ENCODE measurements at places on chromosomes 7 and 10.

- H3K27ac ChIP-seq: no peak overlapping the region
- H3K36me3 ChIP-seq: peaks cover 18% of the 10 kb centered on the region
- DNase-seq: no peak
- no peaks in the 10 kb centered on the region for H3K27me3 ChIP-seq
- no peaks in the 10 kb centered on the region for H3K4me1 ChIP-seq
Observed at GRCh38 chr7:144378651-144379050, 23.4 kb downstream of the ARHGEF5 start.

DNA sequence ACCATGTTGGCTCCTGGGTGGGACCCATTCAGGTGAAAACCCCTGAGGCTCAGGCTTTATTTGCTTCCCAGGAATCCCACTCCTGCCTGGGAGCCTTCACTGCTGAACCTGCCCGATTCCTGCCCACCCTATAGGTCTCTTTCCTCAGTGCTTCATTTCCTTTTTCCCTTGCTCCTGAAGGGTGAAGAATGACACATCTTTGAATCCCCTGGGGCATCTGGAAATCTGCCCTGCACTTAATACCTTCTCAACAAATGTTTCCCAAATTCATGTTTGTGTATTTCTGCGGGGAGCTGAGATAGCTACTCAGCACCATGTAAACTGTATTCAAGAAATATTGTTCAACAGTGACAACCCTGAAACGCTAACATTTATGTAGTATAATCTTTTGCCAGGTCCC, 10.3 kb upstream of the PCBD1 start:
- H3K36me3 ChIP-seq: no peaks in the 10 kb centered on the region
- H3K4me3 ChIP-seq: no peak overlapping the region
- DNase-seq: no peak
- no peaks in the 10 kb centered on the region for H3K4me1 ChIP-seq

DNA sequence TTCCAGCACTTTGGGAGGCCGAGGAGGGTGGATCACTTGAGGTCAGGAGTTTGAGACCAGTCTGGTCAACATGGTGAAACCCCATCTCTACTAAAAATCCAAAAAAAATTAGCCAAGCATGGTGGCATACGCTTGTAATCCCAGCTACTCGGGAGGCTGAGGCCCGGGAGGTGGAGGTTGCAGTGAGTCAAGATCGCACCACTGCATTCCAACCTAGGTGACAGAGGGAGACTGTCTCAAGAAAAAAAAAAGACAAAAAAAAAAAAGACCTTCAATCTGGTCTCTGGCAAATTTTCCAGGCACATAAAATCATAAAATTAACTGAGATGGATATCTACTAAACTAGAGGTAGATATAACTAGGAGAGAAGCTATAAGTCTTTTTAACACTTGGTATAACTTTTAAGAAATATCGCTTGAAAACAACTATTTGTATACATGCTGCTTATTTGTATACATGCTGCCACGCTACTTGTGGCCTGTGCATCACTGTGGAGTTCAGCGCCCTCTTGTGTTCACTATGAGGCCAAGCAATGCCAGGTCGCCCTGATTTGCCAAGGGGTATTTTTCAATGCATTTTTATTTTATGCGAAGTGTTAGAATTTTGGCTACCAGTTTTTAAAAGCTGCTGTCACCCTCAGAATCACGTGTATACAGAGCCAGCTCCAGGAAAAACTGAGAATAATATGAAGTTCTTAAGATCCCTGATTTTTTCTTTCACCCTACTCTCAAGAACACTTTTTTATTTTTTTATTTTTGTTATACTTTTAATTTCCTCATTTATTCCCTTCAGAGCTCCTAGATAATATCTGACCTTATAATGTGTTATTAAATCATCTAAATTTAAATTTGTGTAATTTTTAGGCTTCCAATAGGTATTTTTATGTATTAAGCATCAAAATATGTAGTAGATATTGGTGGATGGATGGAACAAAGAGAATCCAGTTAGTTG, 26.7 kb downstream of the CYCS start:
- peaks cover 12% of the 10 kb centered on the region for H3K27me3 ChIP-seq
- H3K36me3 ChIP-seq: no peaks in the 10 kb centered on the region
- no peak overlapping the region for H3K4me3 ChIP-seq

DNA sequence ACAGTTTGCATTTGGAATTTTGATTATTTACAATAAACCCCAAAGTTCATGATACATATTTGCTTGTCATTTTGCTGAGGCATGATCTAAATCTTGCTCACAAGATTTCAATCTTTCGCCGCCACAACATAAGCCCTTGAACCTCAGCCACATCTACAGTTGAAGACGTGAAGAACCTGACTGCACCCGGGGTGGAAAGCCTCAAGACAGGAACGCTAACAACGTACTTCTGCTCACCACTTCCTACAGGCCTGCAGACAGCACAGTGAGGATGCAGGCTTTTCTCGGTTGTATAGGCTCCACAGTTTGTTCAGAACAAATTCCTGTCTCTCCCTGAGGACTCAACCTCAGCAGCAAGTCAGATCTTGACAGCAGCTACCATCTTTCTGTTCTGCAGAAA, 393.8 kb upstream of the PRKCQ start:
- no peaks in the 10 kb centered on the region for H3K36me3 ChIP-seq
- peak overlapping the region; percentile 72 for H3K27ac ChIP-seq
- DNase-seq: peak; percentile 62
- H3K4me3 ChIP-seq: no peak overlapping the region
- peaks cover 17% of the 10 kb centered on the region for H3K27me3 ChIP-seq

DNA sequence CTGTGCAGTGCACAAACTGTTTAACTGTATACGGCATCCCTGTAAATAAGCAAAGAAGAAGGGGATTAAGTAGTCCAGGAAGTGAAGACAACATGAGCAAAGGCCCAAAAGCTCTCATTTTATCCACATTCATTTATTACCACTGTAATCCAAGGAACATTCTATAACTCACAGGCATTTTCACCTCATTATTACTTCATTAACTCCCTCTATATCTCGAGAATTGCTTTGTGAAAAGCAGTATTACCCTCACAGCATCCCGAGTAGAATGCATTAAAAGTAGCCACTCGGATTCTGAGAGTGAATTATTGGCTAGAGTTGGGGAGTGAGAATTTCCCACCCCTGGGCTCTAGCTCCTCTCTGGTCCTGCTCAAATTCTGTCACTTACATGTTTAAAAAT, 51.0 kb upstream of the CHCHD3 start:
- H3K27ac ChIP-seq: no peak overlapping the region
- DNase-seq: no peak
- no peaks in the 10 kb centered on the region for H3K36me3 ChIP-seq

GRCh38 chr10:113283189-113283588, 269.7 kb upstream of the HABP2 start:
- no peaks in the 10 kb centered on the region for H3K36me3 ChIP-seq
- no peak for DNase-seq
- no peaks in the 10 kb centered on the region for H3K27me3 ChIP-seq
- H3K27ac ChIP-seq: no peak overlapping the region
- H3K4me3 ChIP-seq: no peak overlapping the region

DNA sequence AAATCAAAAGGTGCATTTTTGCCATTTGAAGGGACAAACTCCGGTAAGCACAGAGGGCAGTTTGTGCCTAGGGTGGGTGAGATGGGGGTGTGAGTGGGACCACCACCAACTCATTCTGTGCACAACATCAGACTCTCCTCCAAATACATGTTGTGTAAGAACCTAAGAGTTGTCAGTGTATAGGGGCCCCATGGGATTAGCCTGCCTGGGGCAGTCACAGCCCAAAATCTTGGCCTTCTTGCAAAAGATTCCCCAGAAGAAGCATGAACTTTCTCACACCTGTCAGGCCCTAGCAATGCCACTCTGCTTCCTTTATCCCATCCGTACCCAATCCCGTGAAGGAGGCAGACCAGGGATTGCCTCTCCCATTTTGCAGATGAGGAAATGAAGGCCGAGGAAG, 47.1 kb upstream of the NANOS1 start:
- H3K4me1 ChIP-seq: peaks cover 7% of the 10 kb centered on the region
- no peak overlapping the region for H3K4me3 ChIP-seq

GRCh38 chr7:104845557-104845956, 168.4 kb upstream of the KMT2E start:
- DNase-seq: no peak
- H3K27me3 ChIP-seq: peaks cover 15% of the 10 kb centered on the region
- H3K36me3 ChIP-seq: no peaks in the 10 kb centered on the region
- no peak overlapping the region for H3K4me3 ChIP-seq
- no peak overlapping the region for H3K27ac ChIP-seq

DNA sequence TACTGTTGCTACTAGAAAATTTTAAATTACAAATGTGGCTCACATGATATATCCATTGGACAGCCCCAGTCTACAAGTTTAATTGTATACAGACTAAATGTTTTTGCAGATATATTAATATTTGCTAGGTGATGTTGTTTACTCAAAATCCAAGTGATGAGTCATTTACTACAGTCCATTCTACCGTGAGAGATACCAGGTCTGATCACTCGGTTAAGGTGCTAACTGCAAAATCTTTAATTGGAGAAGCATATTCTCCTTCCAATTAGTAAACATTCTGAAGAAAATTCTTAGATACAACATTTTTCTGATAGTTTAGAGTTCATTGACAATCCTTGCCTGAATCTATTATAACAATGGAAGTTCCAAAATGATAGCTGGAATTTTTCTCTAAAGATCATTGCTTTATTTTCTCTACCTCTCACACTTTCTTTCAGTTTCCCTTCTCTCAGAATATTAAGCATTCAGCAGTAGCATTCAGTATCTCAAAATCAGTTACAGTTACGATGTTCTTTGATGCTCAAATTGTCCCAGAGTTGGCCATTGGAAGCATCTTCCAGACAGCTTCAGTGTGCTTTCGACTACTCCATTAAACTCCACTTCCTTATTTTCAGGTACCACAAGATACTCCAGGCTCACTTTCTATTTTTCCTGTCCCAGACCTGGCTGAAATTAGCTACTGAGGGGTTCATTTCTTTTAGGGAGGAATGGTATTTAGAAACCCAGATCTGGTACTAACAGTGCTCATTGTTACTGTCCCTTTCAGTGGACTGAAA, 2.3 kb downstream of the ABCB1 start:
- H3K4me3 ChIP-seq: peak overlapping the region; percentile 59
- H3K27ac ChIP-seq: peak overlapping the region; percentile 30
- no peaks in the 10 kb centered on the region for H3K36me3 ChIP-seq
- H3K27me3 ChIP-seq: peaks cover 38% of the 10 kb centered on the region

DNA sequence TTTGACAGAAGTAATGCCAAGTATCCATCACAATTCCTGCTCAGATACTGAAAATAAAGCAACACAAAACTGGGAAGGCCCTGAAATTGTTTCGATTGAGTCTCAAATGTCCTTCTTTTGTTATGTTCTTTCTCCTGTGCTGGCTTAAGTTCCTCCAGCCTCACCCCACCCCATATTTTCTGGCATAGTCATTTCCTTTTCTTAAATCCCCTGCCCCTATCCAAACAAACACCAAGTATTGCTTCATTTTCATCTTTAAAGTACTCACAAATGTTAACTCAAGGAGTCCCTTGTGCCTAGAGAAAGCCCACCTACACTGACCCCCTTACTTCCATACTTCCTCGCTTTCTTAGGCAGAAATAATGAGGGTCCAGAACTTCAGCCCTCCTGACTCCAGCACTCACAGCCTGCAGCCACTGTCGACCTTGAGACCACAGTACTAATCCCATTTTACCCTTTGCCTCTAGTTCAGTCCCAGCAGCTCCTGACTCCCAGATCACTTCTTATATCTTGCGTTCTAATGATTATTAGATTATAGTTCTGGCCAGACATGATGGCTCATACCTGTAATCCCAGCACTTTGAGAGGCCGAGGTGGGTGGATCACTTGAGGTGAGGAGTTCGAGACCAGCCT, 73.2 kb upstream of the ST8SIA6 start:
- H3K27ac ChIP-seq: no peak overlapping the region
- H3K27me3 ChIP-seq: peaks cover 14% of the 10 kb centered on the region
- no peak for DNase-seq
- no peak overlapping the region for H3K4me3 ChIP-seq
- no peaks in the 10 kb centered on the region for H3K4me1 ChIP-seq

GRCh38 chr10:117619707-117620405, 77.3 kb downstream of the EMX2 start:
- H3K27me3 ChIP-seq: peaks cover 4% of the 10 kb centered on the region
- no peaks in the 10 kb centered on the region for H3K4me1 ChIP-seq
- no peak overlapping the region for H3K27ac ChIP-seq
- H3K36me3 ChIP-seq: no peaks in the 10 kb centered on the region
- DNase-seq: no peak

- H3K4me1 ChIP-seq: no peaks in the 10 kb centered on the region
- H3K36me3 ChIP-seq: no peaks in the 10 kb centered on the region
- no peak overlapping the region for H3K27ac ChIP-seq
- no peak for DNase-seq
- H3K4me3 ChIP-seq: no peak overlapping the region
Observed at GRCh38 chr10:107164992-107165391, 486 bp upstream of the SORCS1 start.

DNA sequence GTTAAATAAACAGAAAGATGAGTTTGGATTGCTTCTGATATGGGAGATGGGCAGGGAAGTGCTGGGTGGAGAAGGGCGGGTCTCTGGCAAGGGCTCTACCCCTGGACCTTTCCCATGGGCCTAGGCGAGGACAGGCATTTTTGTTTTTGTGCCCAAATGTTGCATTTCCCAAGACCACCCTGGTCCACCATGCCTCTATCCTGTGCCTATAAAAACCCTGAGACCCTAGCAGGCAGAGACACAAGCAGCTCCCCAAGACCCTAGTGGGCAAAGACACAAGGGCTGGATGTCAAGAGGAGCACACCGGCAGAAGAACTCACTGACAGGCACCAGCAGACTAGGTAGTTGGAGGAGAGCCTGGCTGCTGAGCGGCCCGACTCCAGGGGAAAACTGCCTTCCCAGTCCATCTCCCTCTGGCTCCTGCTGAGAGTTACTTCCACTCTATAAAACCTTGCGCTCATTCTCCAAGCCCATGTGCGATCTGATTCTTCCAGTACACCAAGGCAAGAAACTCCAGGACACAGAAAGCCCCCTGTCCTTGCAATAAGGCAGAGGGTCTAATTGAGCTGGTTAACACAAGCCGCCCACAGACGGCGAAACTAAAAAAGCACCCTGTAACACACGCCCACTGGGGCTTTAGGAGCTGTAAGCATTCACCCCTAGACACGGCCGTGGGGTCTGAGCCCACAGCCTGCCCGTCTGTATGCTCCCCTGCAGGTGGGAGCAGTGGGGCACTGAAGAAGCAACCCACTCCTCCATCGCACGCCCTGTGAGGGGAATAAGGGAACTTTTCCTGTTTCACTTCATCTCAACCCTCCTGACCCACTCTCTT, 291.4 kb downstream of the PTPRN2 start:
- DNase-seq: no peak
- no peak overlapping the region for H3K4me3 ChIP-seq
- H3K27me3 ChIP-seq: no peaks in the 10 kb centered on the region
- no peaks in the 10 kb centered on the region for H3K36me3 ChIP-seq
- no peak overlapping the region for H3K27ac ChIP-seq

Measured in activated CD4-positive, alpha-beta memory T cell treated with anti-CD3 and anti-CD28 coated beads, Interleukin-2, amount 10 ng/mL, durations not matched to agents 7 days and 5 days (primary cell).